Smooth muscle cell of trachea (primary cell): ENCODE measurements at places on chromosomes 1 and 21. TPM values are rescaled to one million over a fixed set of nuclear protein-coding genes. Genes with fewer than 3 reads are reported as not detected.

KRTAP13-2 gene
- not detected in 2 replicates for total RNA-seq

RPE65 gene
- total RNA-seq = not detected in 2 replicates

ZBTB37 gene
- total RNA-seq = 7.6 and 8.6 TPM in 2 replicates

PTPRC gene
- total RNA-seq = under 0.01 TPM in 1 of 2 replicates, not detected in the other

OR2W3 gene
- total RNA-seq = not detected in 2 replicates

RCSD1 gene
- 0.17 and 0.87 TPM in 2 replicates for total RNA-seq

RCOR3 gene
- 15.9 and 26.2 TPM in 2 replicates for total RNA-seq

RHD gene
- total RNA-seq = not detected in 2 replicates

CLCA1 gene
- total RNA-seq = 0.15 and 0.17 TPM in 2 replicates

ASAP3 gene
- 62.4 and 140 TPM in 2 replicates for total RNA-seq

SEMA4A gene
- total RNA-seq = 1.7 and 1.8 TPM in 2 replicates

S1PR1 gene
- total RNA-seq = 20.8 and 22.0 TPM in 2 replicates

TACSTD2 gene
- total RNA-seq = 0.15 and 0.33 TPM in 2 replicates

IRF6 gene
- 1.8 and 3.6 TPM in 2 replicates for total RNA-seq

FNDC5 gene
- total RNA-seq = 0.87 and 3.6 TPM in 2 replicates

SLC6A9 gene
- total RNA-seq = 1.6 and 7.4 TPM in 2 replicates

STUM gene
- under 0.01 TPM in 1 of 2 replicates, not detected in the other for total RNA-seq

BTG3 gene
- total RNA-seq = 21.8 and 31.9 TPM in 2 replicates

SV2A gene
- 19.4 and 38.0 TPM in 2 replicates for total RNA-seq

SH2D5 gene
- 4.2 and 6.3 TPM in 2 replicates for total RNA-seq

DNASE2B gene
- not detected in 2 replicates for total RNA-seq

DRAXIN gene
- under 0.01 and 0.17 TPM in 2 replicates for total RNA-seq

GABPA gene
- 25.3 and 36.2 TPM in 2 replicates for total RNA-seq

NMNAT2 gene
- total RNA-seq = under 0.01 and 0.83 TPM in 2 replicates

CFHR1 gene
- total RNA-seq = 0.50 TPM in 1 of 2 replicates, not detected in the other

CD5L gene
- not detected in 2 replicates for total RNA-seq

OR2T29 gene
- not detected in 2 replicates for total RNA-seq
